ENCODE measurements at places on chromosomes 6 and 20.

- no peak for DNase-seq
These were observed 197.4 kb upstream of the PRSS16 start for GRCh38 chr6:27049863-27050781.

DNA sequence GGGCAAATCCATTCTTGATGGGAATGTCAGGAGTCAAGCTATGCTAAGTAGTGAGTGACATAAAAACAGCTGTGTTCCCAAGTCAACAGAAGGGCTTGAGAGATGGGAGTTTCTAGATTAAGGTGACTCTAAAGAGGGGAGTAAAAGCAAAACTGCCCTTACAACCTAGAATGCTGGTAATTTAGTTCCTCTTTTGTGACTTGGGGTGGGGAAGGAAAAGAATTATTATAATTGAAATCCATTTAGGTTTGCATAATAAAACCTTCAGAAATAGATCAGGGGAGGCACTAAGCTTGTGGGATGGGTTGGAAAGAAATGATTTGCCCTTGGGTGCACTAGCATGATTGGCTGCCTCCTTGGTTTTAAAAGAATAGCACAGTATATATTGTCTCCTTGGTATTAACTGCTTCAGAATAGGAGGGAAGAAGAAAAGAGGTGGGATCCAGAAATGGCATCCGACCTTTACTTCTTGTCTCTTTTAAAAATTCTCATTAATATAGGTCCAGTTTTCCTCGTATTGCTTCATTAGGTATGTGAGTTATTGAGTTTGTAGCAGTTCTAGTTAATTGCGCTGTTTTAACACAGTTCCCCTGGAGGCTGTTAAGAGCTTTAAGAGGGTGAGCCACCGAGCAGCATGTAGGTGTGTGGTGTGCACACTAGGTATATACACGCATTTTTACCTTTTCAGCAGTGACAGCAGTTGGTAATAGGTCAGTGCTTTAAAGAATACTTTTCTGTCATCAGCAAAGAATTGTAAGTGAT lies 95.3 kb upstream of the VSTM2L start:
- DNase-seq, result no peak

GRCh38 chr6:44397424-44398164 lies 10.1 kb downstream of the CDC5L start:
- no peak for DNase-seq

- DNase-seq, result no peak
These were observed 78.1 kb downstream of the UNC5CL start for GRCh38 chr6:40960742-40961430.

DNA sequence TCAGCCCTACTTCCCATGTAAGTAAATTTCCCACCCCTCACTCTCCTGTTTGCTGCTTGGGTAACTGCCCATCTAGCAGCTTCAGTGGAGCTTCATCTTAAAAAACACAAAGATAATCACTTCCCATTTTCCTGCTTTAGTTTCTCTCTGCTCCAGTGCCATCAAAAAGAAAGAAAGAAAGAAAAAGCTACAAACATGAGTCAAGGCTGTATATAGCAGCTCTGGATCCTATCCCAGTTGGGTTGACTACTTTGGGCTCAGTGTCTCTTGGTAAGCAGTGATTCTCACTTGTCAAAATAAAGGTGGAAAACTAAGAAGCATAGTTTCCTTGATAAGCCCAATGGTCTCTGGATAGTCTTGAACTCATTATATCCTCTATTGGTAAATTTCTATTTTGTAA lies 48.7 kb upstream of the SRPK1 start:
- DNase-seq, result no peak
